Islet precursor cell (in vitro differentiated cells): ENCODE measurements at places on chromosomes 2 and 18.

- DNase-seq, result no peak
Observed at GRCh38 chr2:41062336-41062735, 610.4 kb upstream of the SLC8A1 start.

GRCh38 chr2:54977149-54977548 is 73.1 kb downstream of the RTN4 start:
- DNase-seq, result no peak

GRCh38 chr2:119691189-119691588 is 12.2 kb downstream of the TMEM177 start:
- DNase-seq, result no peak

GRCh38 chr2:240295256-240296103 is 140.0 kb upstream of the GPC1 start:
- DNase-seq, result peak; percentile 66

- no peak for DNase-seq
Observed at GRCh38 chr2:119196301-119197125, 27.1 kb upstream of the STEAP3 start.

GRCh38 chr2:136844546-136844945 is 79.2 kb downstream of the THSD7B start:
- DNase-seq, result no peak

DNA sequence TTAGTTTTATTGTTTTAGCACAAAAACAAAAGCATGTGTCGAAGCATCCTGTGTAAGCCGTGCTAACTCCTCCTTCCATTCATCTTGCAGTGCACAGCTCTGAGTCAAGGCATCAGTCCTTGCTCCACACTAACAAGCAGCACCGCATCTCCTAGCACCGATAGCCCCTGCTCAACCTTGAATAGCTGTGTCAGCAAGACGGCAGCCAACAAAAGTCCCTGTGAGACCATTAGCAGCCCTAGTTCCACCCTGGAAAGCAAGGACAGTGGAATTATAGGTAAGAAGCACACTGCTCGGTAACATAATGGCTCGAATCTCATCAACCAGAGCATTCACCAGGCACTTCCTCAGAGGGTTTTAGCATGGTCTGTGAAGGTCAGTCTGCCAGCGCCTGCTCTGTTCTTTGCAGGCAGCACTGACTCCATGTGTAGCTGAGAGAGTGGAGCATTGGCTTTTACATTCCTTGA is 136.2 kb downstream of the WDSUB1 start:
- no peak for DNase-seq

- peak; percentile 57 for DNase-seq
Observed at GRCh38 chr2:147511491-147511948, 333.3 kb upstream of the ACVR2A start.

DNA sequence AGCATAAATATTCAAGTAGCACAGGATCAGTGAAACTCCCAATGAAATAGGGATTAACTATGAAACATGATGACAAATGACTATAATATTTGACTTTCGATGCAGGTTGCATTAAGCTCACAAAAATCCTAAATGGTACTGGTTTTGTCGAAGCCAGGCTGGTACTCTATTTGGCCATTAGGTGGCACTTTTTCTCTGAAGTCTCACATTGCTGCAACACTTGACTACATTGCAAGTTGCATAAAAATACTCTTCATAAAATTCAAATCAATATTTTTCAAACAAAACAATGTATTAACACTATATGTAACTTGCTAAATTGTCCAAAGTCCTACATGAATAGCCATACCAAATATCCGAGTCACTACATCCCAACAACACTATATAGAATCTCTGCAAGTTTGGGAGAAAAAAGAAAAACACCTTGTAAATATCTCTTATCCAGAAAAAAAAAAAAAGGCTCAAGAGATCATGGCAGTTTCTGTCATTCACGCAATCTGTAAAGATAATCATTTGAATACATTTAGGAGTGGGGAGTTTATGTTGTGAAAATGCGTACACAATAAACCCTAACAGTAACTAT is 9.5 kb downstream of the RTTN start:
- DNase-seq, result no peak

GRCh38 chr2:167318581-167318980 is 430.3 kb downstream of the XIRP2 start:
- no peak for DNase-seq

GRCh38 chr2:59884166-59884565 is 669.3 kb downstream of the BCL11A start:
- DNase-seq, result no peak

- no peak for DNase-seq
Observed at GRCh38 chr2:105494683-105495425, 96.0 kb upstream of the FHL2 start.

GRCh38 chr2:166643980-166644379 is 149.9 kb upstream of the SCN7A start:
- no peak for DNase-seq

DNA sequence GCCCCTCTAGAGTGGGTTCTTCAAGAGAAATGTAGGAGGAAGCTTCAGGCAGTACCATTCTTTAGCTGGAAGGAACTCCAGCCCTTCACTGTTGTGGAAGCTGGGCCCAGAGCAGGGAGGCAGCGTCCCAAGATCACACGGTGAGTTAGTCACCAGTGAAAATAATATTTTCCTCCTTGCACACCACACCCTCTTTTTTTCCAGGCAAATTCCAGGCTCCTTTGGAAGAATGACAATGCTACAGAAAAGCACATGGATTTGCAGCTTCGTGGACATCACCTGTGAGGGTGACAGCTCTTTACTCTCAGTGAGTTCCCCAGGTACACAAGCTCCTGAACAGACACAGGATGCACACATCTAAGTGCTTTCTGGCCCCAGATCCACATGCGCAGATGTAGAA is 157.1 kb downstream of the COL6A3 start:
- DNase-seq, result peak; percentile 35

GRCh38 chr18:10971717-10972116 is 177.7 kb downstream of the PIEZO2 start:
- DNase-seq, result no peak

- no peak for DNase-seq
Observed at GRCh38 chr2:184689638-184690037, 91.3 kb downstream of the ZNF804A start.

DNA sequence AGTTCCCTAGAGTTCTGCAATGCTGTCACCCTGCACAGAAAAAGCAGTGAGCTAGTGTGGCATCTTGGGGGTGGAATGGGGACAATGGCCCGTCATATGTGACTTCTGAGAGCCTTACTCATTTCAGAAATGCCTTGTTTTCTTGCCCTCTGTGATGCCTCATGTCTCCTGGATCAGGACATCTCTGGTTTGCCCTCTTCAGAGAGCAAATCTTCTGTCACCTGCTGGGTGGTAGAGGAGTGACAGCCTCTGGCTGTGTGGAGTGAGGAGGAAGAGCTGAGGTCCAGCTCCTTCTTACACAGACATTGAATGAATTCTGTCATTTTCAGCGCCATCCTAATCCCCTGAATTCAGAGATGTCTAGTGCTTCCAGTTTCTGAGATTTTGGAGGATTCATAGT is 55.6 kb upstream of the PHLPP1 start:
- DNase-seq, result no peak

GRCh38 chr2:215615803-215616174 is 179.9 kb upstream of the FN1 start:
- no peak for DNase-seq

DNA sequence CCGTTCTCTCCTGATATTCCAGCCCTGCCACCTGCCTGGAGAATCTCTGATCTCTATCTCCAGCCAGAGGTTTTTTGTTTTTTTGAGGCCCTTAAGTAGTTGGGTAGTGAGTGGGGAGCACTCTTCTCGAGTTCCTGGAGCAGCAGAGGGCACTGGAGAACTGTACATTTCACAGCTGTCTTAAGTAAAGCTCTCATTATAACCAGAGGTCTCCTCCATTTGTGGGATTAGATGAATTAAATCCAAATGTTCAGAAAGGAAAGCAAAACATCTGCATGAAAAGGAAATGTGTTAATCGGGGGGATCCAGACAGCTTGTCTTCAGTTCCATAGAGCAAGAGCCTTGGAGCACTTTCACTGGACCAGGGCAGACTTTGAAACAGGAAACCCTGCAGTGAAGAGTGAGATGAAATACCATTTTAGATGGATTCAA is 32.8 kb downstream of the AOX1 start:
- DNase-seq, result no peak

GRCh38 chr2:207108440-207108839 is 57.3 kb downstream of the KLF7 start:
- DNase-seq, result no peak

- DNase-seq, result peak; percentile 41
Observed at GRCh38 chr2:130825966-130826253, 10.8 kb upstream of the ARHGEF4 start.

DNA sequence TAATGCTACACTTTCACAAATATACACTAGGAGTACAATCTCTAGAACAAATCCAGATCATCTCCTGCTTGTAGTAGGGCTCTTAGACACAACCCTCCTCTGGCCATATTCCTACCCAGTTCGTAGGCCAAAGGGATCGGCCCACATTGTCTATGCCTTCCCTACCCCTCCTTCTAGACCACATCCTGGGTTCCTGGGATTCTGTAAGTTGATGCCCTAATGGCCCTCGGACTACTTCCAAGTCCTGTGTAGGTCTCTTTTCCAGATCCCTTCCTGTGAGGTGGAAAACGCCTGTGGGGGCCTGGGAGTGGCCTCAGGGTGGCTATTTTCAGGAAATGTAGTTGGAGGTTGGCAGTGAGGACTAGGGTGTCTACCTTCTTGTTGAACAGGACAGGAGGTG is 289.7 kb downstream of the ZNF385B start:
- DNase-seq, result peak; percentile 54

GRCh38 chr2:152499896-152500735 is 165.1 kb downstream of the FMNL2 start:
- DNase-seq, result no peak

DNA sequence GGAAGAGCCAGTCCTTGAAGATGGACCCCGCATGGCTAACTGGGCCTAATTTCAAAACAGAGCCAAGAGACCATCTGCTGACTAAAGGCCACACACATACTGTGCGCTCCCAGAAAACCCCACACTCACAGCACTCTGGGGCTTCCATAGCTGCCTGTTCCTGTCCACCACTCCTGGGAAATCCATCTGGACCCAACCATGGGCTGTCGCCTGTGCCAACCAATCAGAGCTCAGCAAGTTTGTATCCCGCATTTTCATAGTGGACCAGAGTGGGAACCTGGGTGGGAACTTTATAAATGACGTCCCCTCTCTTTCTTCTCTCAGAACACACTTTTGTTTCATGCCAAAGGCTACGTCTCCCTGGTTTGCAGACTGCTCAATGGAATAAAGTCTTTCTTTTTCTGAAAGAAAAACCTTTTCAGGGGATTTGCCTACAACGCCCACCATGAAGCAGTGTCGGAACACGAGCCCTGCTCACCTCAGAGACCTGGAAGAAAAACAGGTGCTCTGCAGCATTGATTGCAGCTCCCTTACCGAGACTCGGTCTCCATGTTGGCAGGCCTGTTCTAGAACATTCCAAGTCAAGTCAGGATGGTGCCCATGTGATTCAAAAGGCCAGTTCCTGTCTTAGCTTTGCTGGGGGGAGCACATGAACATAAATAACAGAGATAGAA is 137.2 kb upstream of the GPC1 start:
- DNase-seq, result no peak

DNA sequence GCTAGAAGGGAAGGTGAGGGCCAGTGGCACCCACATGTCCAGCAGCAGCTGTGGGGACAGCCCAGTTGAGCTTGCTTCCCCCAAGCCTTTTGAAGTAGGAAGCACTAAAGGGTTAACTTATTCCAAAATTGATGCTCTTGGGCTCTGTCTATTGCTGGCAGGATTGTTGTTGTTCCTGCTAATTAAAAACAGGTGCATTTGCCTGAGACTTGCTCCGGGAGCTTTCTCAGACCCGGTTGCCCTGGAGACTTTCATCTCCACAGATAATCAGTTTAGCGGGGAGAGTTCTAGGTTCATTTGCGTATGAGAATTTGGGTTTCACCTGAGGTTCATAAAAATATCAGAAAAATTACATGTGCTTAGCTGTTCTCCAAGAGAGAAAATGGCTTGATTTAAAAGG is 277.3 kb downstream of the LRATD1 start:
- DNase-seq, result no peak

- DNase-seq, result peak; percentile 82
Observed at GRCh38 chr18:65750389-65751154, at the start of gene CDH7. Gene CDH7, plus strand, starts transcription at chr18:65751012. Its CDS starts 11,831 bp downstream, at chr18:65762843.

GRCh38 chr2:207341112-207341750 is 175.5 kb upstream of the KLF7 start:
- no peak for DNase-seq

DNA sequence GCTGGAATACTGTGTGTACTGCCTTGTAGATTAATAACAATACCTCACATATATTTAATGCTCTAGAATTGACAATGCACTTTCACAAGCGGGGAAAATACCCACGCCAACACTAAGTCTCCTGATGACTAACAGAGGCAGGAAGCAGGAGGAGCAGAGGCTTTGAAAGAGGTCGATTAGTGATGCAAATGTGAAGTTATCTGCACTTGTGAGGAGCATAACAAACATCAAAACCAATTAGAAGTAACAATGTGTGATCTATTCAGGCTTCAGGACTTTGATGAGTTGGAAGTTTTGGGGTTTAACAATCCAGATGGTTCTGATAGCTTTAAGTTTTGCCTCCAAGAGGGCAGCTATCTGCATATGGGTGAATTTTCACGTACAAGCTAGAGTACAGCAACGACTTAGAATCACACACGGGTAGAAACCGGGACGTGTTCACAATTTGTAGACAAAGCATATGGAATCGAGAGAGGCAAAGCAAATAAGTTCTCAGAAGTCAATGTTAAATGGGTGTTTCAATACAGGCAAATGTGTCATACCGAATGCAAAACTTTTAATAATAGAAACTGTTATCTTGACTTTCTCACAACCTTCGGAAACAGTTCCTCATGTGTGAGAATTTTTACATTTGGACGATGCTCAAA is 114.5 kb downstream of the METTL8 start:
- no peak for DNase-seq

DNA sequence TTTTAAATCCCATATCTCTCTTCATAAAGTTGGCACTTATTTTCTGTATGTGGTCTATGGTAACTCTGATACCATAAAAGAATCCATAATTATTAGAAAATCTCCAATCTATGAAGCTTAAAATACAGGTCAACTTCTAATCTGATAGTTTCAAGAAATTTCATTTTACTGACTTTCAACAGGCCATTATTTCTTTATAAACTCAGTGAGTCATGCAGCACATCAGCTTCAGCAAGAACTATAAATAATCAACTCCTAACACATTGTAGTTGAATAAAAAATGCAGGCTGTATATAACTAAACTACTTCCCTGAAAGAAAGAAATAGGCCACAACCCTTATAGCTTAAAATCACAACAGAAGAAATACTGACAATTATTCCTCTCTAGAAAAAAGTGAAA is 204.3 kb upstream of the CCDC150 start:
- no peak for DNase-seq

DNA sequence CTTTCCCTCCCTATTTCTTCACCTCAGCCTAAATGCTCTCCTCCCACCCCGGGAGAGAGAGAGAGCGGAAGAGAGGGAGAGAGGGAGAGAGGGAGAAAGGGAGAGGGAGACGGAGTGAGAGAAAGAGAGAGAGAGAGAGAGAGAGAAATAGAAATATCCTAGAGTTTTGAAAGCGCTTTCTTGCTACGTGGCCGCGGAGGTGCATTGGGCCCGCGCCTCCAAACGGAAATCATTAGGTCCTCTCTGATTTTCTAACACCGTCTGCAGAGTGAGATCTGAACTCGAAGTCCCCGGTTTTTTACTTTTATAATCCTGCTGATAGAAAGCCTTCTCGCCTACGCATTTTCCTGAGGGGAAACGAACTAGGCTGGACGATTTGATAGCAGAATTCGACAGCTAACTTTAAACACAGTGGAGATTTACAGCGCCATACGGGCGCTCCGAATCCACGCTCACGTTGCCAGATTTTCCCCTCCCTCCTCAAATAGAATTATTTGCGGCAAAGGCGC is 903 bp upstream of the EVX2 start:
- no peak for DNase-seq

GRCh38 chr2:231998046-231998445 is 36.5 kb downstream of the DIS3L2 start:
- no peak for DNase-seq
